Stimulated activated CD8-positive, alpha-beta memory T cell treated with anti-CD3 and anti-CD28 coated beads, Interleukin-2, amount 100 ng/mL, for 1 hour (primary cell): ENCODE measurements at places on chromosomes 2 and 18.

GRCh38 chr2:167678158-167678557, 569.2 kb downstream of the STK39 start:
- no peak for DNase-seq

DNA sequence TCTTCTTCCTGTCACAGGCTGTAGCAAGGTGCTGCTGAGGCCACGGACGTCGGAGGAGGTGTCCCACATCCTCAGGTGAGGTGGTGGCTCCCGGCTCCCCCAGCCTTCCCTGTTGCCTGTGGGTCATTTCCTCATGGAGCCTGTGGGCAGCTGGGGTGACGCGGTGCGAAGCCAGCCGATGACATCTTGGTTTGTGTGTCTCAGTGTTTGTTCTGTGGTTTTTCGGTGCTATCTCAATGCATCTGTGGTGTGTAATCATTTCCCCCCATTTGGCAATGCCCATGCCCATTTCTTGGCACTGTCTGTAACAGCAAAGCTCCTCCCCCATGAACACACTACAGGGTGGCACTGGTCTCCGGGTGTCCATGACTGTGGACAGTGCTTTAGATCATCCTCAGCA, 6.6 kb downstream of the D2HGDH start:
- DNase-seq: no peak

DNA sequence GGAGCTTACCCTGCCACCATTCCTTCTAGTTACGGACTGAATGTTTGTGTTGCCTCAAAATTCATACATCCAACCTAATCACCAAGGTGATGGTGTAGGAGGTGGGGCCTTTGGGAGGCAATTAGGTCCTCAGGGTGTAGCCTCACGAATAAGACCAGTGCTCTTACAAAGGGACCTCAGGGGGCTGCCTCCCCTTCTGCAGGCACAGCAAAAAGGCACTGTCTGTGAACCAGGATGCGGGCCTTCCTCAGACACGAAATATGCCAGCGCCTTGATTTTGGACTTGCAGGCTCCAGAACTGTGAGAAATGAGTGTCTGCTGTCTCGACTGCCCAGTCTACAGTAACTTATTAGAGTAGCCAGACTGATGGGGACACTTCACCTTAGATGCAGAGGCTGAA, 150.4 kb upstream of the HDAC4 start:
- DNase-seq: no peak

- DNase-seq: no peak
Measured at GRCh38 chr2:29050591-29050990, 23.7 kb downstream of the PCARE start.

GRCh38 chr2:105329561-105330495, at the start of gene TGFBRAP1:
TSS of gene TGFBRAP1 (minus strand) at chr2:105329735. CDS start at chr2:105308301, 21,434 bp downstream.
- peak; percentile 24 for DNase-seq

- no peak for DNase-seq
Measured at GRCh38 chr18:13577781-13578180, 148.6 kb downstream of the FAM210A start.

DNA sequence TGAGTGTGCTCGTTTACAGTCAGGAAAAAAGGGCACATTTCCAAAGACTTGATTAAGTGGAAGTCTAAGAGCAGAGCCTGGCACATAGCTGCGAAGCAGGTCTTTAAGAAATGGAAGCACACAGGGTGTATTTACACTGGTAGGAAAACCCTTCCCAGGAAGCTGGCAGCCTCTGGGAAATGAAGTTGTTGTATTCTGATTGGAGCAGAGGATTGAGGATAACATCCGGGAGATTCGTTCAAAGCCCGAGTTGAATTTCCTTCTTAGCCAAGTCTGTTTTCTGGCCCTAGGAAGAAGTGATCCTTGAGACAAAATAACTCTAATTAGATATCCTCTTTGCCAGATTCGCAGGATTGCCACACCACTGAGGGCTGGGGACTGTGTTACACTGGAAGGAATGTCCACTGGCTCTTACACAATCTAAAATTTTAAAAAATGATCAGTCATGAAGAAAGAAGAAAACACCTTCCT, 75.9 kb downstream of the ITGB1BP1 start:
- no peak for DNase-seq

DNA sequence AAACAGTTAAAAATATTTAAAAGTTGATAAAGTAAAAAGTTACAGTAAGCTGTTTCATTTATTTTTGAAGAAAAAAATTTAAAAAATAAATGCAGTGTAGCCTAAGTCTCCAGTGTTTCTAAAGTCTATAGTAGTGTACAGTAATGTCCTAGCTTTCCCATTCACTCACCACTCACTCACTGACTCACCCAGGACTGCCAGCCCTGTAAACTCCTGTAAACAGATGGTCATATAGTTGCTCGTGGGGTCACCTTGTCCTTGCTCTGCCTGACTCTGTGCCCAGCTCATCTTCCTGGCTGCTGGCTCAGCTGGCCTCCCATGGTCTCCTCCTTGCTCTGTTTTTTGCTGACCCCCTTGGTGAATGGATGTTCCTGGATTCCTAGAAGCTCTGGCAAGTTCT, 180.3 kb downstream of the VAPA start:
- no peak for DNase-seq

DNA sequence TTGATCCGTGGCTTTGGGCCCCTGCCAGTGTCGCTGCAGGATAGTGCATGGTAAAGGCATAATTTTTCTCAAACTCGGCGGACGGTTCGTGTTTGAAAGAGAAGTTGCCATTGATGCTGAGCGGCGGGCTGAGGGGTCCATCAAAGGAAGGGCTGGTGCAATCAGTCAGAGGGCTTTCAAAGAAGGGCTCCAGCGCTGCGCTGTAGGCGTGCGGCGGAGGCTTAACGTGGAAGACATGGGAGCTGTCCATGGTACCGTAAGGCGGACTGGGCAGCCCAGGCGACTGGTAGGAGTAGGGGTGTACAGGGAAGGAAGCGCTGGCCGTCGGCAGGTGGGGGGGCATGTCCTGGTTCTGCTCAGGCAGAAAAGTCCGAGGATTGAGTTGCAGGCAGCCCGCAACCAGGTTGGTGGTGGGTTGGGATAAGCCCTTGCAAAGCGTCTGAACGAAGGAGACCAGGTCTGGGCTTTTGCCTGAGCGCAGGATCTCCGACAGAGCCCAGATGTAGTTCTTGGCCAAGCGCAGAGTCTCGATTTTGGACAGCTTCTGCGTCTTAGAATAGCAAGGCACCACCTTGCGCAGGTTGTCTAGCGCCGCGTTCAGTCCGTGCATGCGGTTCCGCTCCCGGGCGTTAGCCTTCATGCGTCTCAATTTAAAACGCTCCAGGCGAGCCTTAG, 2.3 kb downstream of the NEUROD1 start:
- DNase-seq: no peak

DNA sequence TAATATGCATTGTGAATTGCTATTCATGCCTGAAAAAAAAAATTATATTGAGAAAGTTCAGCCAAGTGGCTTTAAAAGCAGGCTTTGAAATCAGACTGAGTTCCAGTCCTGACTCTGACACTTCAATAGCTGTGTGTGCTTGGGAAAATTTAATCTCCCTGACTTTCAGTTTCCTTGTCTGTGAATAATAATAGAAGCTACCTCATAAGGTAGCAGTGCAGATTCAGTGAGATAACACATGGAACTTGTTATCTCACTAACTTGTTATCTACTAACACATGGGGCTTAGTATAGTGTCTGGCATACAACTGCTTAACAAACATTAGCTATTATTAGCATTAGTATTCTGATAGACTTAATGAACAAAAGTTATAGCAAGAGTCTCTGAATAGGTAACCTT, 14.9 kb downstream of the ALS2 start:
- DNase-seq: no peak

- no peak for DNase-seq
Measured at GRCh38 chr2:26897807-26898479, 50.0 kb downstream of the DPYSL5 start.

GRCh38 chr2:12514631-12515437, 201.9 kb upstream of the TRIB2 start:
- DNase-seq: no peak

DNA sequence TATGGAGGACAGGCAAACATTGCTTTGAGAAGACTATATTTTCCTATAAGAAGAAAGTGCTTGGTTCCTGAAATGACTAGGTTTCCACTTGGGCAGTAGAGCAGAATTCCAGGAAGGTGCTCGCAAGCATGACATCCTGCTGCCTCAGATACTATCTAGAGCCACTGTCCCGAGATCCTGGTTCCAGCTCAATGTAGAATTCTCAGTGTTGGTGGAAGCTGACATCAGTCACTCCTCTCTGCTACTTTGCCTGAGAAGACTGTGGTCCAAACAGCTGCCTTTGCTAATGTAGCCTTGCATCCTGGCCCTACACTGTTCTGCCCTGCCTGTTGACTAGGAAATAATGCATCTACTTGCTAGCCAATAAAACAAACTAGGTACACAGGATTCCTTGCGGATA, 50.0 kb upstream of the ITGA6 start:
- DNase-seq: no peak

- no peak for DNase-seq
Measured at GRCh38 chr2:25551316-25551715, 122.1 kb downstream of the DTNB start.
